Hippocampal formation (tissue), 2 donors: ENCODE measurements at places on chromosomes 12 and 14.

DNA sequence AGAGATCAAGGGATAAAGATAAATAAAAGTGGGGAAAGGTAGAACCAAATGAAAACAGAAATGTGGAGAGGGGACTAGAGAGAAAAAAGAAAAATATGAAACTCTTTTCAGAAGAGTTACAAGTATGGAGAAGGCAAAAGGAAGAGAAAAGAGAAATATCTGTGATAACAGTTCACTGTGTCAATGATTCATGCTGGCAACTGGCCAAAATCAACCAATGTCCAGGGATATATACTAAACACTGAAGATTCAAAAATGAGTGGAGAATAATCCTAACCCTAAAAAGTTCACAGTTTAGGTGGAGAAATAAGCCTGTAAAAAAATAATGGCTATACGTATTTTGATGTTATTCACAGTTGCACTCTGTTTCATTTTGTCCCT is 372.3 kb upstream of the KITLG start:
- DNase-seq = no peak

GRCh38 chr12:92503029-92503931 is 199.5 kb upstream of the PLEKHG7 start:
- no peak for DNase-seq

- no peak for DNase-seq
Measured at GRCh38 chr12:86711731-86712130, 455.5 kb upstream of the MGAT4C start.

DNA sequence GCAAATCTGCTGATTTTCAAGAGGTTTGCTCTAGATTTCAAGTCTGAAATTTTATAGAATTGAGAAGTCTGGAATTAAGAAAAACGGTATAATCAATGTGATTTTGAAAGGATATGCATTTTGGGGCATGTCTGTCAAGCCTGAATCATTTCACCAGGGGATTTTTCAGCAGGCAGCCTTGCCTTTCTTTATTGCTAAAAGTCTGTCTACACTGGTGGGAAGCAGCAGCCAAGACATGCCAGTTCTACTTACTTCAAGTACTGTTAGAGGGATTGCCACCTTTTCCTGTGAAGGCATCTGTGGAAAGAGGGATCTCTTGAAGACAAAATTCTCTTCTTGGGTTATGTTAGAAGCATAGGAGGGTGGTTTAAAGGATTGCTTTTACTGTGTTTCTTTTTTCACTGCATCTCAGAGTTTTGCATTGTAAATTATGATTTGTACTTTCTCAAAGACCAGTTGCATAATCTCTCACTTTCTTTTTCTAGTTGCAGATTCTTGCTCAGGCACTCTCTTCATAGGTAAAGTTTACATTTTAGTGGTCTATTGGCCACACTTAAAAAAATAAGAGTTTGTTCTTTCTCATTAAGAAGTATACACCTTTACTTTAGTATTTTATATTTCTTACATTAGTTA is 837.0 kb downstream of the GALC start:
- no peak for DNase-seq

DNA sequence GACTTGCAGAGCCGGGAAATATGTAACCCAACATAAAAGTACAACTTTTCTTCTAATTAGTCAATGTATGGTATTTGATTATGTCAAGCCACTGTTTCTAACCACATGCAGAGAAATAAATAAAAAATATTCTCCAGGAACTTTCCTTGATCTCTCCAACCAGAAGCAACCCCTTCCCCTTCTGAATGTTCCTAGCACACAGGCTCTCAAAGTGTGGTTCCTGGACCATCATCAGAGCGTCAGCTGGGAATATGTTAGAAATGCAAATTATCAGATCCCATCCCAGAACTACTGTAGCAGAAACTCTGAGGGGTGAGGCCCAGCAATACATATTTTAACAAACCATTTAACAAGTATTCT is 21.0 kb upstream of the ITPR2 start:
- DNase-seq = no peak

- no peak for DNase-seq
Measured at GRCh38 chr12:66653796-66654195, 25.1 kb downstream of the GRIP1 start.

DNA sequence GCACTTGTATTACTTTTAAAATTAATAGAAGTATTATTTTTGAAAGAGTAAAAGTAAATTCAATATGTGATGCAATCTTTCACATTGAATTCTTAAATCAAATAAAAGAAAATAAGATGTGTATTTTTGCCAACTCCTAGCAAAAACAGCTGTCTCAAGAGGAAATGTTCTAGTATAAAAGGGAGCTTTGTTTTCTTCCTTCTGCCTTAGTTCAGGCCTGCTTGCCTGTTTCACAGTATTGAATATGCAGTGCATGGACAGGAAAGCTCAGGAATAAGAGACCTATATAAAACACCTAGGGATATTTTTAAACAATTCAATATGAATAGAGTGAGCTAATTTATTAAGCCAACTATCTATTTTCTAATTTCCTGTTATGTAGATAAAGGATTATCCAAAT is 294.8 kb upstream of the G2E3 start:
- no peak for DNase-seq

- no peak for DNase-seq
Measured at GRCh38 chr14:57383125-57383745, 7.2 kb upstream of the NAA30 start.

DNA sequence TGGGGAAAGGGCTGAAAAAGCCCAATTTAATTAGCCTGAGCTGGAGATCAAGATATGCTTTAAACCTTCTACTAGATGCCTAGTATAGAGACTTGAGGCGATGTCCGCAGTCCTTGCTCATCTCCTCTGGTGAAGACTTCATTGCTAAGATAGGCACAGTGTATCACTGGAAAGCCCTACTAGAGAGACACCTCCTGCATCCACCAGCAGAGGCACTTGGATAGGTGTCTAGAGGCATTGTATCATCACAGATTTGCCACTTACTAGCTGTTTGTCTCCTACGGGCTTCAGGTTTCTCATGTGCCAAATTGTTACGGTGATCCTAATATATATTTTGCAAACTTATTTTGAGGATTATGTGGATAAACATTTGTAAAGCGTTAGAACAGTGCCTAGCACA is 1048.5 kb downstream of the GALC start:
- no peak for DNase-seq

DNA sequence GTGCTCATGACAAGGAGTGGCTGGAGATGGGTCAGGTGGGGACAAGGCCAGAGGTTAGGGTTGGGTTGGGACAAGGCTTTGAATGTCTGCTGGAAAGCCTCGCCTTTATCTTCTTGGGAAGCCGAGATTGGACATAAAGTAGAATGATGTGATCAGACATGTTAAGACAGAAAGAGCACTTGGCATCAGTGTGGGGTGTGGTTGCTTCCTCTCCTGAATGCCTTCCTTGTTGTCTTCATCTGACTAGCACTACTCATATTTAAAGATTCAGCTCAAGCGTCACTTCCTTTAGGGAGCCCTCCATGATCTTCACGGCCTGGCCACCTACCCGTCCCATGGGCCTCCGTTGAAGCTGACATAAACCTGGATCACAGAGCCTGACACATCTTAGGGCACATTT is 14.8 kb upstream of the C12orf75 start:
- DNase-seq = no peak

GRCh38 chr14:30138567-30138966 is 210.9 kb upstream of the PRKD1 start:
- DNase-seq = no peak

- no peak for DNase-seq
Measured at GRCh38 chr14:72535485-72535884, 358.4 kb downstream of the DPF3 start.

GRCh38 chr12:6238875-6239274 is 38.7 kb downstream of the CD9 start:
- DNase-seq = no peak
